ENCODE measurements at places on chromosomes 11 and 22.

- no peak for DNase-seq
Observed at GRCh38 chr11:113393501-113393985, 6.0 kb downstream of the ANKK1 start.

DNA sequence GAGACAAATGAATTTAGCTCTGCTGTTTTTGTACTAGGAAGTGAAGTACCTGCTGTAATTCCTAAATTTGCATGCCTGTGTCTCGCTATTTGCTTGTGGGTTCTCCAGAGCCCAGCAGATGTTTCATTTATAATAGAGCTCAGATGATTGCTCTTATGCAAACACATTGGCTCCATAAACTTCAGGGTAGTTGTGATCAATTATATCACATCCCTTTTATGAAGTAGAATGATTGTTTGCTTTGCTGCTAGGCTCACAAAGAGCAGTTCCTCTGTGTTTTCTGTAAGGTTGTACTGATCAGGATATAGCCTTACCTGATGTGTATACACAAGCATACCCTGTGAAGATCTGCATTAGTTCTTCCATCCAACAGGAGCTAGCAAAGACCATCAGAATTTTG, 64.1 kb downstream of the C11orf87 start:
- DNase-seq: no peak

- DNase-seq: no peak
Observed at GRCh38 chr11:7994581-7995278, 7.6 kb downstream of the EIF3F start.

- DNase-seq: no peak
Observed at GRCh38 chr11:69316956-69317355, 23.0 kb downstream of the MYEOV start.

DNA sequence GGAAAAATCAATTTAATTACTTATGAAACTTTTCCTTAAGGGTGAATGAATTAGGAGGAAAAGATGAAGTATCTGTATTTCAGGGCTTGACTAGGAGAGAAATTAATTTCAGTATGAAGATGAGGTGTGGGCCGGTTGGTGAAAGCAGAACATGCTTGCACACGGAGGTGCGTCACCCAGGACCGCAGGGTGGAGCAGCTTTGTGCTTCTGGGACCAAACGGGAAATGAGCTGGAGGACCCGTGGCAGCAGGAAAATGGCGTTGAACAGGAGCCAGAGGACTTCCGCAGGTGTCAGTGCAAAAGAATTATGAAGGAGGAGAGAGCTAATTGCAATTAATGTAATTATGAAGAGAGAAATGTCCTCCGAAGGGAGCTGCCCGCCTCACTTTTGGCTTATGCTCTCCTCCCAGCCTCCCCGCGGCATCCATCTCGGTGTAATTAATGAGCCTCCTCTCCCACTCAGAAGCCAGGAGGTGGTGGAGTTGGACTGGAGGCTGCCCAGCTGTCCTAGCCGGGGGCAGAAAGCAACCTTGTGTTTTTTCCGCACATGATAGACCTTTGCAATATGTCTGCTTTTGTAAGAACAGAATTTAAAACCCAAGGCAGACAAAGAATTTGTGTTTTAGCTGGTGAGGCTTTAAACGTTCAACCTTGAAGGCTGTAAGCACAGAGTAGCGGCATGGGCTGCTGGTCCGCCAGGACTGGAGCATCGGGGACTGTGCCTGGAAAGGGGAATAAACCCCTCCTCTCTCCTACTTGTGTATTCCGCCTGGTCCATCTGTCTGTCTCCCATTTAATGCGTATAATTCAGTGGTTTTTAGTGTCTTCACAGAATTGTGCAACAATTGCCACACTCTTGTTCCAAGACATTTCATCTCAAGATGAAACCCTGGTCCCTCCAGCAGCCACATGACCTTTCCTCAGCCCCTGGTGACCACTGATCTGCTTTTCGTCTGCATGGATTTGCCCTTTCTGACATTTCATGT, 180.6 kb downstream of the TBC1D22A start:
- no peak for DNase-seq

DNA sequence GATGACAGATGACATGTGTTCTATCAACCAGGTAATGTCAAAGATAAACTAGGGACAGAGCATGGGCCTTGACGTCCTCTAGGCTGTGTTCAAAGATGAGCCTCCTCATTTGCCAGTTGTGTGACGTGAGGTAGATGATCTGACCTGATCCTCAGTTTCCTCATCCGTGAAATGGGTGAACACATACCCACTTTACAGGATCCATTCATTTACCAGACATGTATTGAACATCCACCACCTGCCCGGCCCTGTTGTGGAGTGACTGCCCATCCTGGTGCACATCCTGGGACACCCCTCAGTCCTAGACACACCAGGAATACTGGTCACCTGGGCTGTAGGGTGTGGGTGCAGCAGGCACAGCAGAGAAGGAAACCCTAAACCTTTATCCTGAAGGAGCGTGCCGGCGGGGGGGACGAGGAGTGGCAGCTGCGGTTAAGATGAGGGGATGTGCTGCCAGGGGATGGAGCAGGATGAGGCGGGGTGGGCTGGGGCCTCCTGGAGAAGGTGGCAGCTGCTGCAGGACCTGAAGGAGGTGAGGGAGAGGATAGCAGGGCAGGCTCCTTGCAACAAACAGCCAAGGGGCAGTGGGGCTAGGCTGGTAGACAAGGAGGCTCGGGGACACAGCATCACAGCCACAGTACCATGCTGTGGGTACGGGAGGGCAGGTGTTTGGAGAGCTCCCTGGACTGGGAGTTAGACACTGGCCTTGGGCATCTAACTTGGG, 8.4 kb downstream of the CLDN5 start:
- DNase-seq: no peak

DNA sequence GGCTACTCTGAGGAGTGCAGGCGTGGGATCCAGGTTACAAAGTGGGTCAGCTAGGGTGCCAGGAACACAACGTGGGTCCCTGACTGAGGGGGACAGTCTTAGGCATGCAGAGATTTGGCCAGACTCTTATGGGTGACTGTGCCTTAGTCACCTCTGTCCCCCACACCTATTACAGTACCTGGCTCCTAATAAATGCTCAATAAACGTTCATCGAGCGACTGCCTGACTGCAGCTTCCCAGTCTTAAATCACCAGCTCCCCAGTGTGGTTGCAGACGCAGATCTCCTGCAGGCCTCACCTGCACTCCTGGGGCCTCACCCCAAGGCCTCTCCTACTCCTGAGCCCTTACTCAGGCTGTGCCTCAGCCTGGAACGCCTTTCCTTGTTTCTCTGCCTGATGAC, 3.2 kb upstream of the SUN2 start:
- no peak for DNase-seq

DNA sequence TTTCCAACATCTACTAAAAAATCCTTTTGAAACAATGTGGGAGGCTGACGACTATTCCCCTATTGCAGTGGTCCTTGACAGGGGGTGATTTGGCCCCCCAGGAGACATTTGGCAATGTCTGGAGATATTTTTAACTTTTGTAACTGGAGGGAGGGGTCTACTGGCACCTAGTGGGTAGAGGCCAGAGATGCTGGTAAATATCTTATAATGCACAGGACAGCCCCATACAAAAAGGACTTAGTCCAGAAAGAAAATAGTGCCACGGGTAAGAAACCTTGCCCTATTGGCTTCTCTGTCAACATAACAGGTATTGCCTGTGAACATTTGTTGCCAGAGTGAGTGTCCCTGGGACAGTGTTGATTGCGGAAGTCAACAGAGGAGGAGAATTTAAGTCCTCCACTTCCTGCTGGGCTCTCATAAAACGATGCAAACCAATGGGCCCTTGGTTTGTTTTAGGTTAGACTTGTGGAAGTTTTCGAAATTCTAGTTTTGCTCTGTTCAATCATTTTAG, 101.6 kb downstream of the MAML2 start:
- DNase-seq: no peak

DNA sequence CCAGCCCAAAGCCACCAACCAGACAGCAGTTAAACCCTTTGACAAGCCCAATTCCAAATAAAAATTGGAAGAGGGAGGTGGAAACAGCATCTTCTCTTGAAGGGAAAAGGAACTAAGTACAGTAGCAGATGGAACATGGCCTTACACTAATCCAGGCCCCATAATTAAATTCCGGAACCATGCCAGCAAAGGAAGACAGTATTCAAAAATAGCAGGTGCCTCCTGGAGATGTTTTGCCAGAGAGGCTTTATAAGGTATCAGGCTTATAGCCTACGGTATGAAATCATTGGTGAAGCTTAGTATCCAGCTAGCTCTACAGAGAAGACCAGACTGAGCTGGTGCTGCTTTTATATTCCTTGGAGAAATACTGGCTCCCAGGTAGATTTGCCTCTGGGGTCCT, 344.1 kb upstream of the API5 start:
- DNase-seq: no peak

DNA sequence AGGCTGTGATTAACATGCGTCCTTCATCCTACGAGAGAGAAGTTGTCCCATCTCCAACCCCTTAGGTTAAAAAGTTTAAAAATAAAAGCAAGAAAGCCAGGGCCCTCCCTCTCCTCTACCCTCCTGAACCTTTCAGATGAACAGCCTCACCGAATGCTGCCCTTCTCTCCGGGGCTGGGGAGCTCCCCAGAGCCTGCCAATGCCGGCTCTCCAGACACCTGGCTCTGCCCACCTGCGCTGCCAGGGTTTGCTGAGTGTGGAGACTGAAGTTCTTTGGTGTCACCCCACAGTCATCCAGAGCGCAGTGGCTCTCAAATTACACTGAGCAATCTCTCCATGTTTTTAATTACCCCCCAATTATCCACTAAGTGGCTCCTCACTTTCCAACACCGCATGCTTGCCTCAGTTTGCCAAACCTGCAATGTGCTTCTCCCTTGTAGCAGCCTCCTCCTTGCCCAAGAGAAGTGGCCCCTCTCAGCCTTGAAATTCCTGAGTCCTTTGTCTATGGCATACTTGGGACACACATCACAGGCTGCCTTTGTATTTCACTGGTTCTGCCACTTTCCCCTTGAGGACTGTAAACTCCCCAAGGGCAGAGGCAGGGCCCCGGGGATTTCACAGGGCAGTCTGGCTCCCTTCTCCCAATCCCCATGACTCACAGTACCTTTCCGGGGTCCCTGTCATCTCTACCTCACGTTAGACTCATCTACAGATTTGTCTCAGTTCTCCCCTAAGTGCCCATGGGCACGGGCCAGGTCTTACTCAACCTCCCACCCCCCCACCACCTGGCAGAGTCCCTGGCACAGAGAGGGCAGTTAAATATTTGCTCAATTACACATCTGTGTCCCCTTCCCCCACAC, 2.0 kb downstream of the MYH9 start:
- DNase-seq: no peak

DNA sequence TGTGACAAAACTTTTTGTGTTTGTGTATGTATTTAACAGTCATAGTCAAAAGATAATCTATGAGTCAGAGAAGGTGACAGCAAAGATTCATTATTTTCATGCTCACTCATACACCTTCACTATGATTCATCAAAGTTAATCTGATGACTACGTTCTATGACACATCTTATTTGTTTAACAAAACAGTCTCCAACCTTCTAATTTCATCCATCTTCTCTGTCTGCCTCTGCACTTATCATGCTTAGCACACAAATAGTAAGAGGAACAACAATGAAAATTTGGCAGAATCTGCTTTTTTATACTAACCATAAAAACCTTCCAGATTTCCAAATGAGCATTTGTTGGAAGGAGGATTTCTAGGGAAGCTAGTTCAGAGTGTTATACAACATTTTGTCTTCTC, 568.9 kb downstream of the LUZP2 start:
- no peak for DNase-seq

DNA sequence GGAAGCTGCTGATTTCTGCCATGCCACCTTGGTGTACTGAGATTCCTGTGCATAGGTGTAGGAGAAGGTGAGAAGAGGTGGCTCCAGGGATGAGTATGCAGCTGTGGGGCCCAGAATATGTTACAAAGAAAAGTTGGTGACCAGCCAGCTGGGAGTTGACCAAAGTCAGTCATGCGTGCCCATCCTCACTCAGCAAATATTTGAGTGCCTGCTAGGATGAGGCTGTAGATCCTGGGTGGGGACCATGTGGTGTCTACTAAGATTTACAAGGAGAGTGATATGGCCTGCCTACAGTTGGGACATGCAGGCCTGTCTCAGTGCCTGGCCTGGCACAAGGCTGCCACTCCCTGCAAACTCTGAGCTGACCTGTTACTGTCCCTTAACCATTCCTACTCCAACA, 19.4 kb downstream of the RNF185 start:
- no peak for DNase-seq

Measured in AG09309 (cell line).